ENCODE measurements at places on chromosomes 6 and 20. TPM values are rescaled to one million over a fixed set of nuclear protein-coding genes. Genes with fewer than 3 reads are reported as not detected.

GRCh38 chr20:17227219-17227575 is 357 bp downstream of the PCSK2 start:
- H3K27ac ChIP-seq, result no peak overlapping the region
- H3K4me1 ChIP-seq, result no peaks in the 10 kb centered on the region
- H3K27me3 ChIP-seq, result no peaks in the 10 kb centered on the region
- DNase-seq, result no peak
- no peak overlapping the region for H3K4me3 ChIP-seq

DNA sequence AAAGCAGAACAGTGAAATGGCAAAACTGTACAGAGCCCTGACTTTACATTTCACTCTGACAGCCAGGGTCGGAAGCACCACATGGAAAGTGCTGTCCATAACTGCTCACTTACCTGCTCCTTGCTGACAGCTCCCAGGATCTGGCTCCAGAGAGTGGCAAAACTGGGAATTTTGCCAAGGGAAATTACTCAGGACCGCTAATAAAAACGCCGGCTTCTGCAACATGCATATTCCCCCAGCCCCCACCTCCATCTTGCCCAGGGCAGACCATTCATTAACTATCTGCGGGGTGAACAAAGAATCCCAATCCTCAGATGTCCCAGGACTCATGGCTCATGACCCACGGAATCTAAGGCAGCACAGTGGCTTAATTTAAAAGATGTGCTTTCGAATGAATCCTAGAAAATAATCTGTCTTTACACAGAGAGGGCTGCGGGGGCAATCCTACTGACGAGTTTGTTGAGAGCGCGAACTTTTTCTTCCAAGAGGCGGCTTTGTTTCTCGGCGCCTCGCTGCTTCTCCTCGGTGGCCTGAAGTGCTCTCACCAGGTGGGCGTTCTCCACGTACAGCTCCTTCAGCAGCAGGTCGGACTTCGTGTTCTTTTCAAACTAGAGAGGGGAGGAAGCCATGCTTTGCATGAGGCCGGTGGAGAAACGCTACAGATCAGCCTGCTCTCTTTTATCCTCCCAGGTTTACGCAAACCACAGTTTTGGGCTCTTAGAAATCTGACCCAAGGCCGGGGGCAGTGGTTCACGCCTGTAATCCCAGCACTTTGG is 45.8 kb downstream of the GINS1 start:
- no peak for DNase-seq
- no peaks in the 10 kb centered on the region for H3K36me3 ChIP-seq
- H3K4me3 ChIP-seq, result no peak overlapping the region
- H3K4me1 ChIP-seq, result no peaks in the 10 kb centered on the region
- H3K27me3 ChIP-seq, result no peaks in the 10 kb centered on the region

DNA sequence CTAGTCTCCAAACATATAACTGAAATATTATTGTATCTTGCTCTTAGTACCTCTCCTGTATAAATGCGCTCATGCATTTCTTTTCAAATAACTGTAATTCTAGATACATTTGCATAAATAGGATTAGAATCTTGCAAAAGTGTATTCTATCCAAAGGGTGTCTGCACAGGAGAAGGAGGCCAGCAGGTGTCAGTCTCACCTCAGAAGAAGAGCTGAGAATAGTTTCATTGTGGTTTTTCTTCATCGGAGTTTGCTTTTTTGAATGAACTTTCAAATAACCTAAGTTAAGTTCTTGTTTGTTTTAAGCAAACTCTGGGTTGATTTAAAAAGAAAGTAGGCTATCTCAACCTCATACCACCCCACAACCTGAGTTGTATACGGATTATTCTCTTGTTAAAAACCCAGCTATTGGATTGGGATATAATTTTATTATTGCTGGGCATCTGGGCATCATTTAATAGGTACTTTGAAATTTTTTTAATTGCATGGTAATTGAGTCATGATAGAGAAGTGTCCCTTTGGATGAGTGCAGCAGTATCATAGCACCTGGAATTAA is 125.0 kb upstream of the MLIP start:
- H3K27me3 ChIP-seq, result no peaks in the 10 kb centered on the region
- DNase-seq, result peak; percentile 56
- H3K4me1 ChIP-seq, result no peaks in the 10 kb centered on the region
- H3K27ac ChIP-seq, result no peak overlapping the region

DNA sequence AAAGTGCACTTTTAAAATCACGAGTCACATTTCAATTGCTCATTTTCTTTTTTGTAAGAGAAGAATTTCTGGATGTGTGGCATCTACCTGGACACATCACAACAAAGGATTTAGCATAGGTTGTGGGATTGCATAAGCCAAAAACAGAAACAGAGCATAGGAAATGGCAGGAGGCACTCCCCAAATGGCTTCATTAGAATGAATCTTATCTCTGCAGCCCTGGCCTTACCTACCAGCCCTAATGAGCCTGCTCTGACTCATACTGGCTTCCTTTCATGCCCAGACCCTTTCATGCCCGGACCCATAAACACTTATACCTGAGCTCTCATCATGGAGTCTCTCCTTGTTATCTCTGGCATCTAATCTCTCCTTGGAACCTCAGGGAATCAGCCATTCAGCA is 23.9 kb upstream of the SPTLC3 start:
- H3K4me3 ChIP-seq, result no peak overlapping the region
- peak; percentile 47 for DNase-seq
- H3K27me3 ChIP-seq, result no peaks in the 10 kb centered on the region
- peak overlapping the region; percentile 18 for H3K27ac ChIP-seq
- H3K4me1 ChIP-seq, result peaks cover 17% of the 10 kb centered on the region

GRCh38 chr20:58215116-58215515 is 13.3 kb downstream of the ANKRD60 start:
- H3K27me3 ChIP-seq, result peaks cover 3% of the 10 kb centered on the region
- H3K36me3 ChIP-seq, result no peaks in the 10 kb centered on the region
- H3K4me3 ChIP-seq, result no peak overlapping the region
- H3K27ac ChIP-seq, result no peak overlapping the region
- H3K4me1 ChIP-seq, result no peaks in the 10 kb centered on the region
- no peak for DNase-seq

DNA sequence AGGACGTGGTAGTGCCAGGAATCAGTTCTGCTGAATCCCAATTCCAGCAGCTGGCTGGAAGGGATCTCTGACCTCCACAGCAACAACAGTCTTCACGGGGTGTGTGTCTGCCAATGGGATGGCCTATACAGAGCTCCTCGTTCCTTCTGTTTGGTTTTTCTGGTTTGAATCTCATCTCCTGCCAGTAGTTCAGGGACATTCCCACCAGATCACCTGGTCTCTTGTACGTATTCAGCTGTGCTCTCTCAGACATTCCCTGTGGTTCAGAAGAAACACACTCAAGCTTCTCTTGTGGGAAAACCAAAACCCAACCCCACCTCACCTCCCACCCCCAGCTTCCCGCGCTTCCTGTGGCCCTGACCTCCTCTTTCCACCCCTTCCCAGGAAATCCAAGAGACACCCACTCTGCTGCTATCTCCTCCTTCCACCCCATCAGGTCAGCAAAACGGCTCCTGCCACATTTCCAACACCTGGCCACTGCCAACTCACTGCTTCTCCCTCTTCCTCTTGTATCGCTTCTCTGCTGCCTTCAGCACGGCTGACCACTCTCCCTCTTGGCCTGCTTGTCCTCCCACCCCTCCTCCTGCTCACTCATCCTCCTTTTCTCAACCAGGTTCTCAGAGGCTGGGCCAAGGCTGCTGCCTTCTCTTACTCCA is 63.3 kb upstream of the PTGIS start:
- H3K4me3 ChIP-seq, result no peak overlapping the region
- no peaks in the 10 kb centered on the region for H3K27me3 ChIP-seq
- no peak for DNase-seq
- peaks cover 1% of the 10 kb centered on the region for H3K36me3 ChIP-seq
- H3K27ac ChIP-seq, result peak overlapping the region; percentile 55
- H3K4me1 ChIP-seq, result peaks cover 3% of the 10 kb centered on the region

GRCh38 chr20:36273414-36274180 is 32.5 kb upstream of the DLGAP4 start:
- no peaks in the 10 kb centered on the region for H3K36me3 ChIP-seq
- H3K27me3 ChIP-seq, result no peaks in the 10 kb centered on the region
- peak; percentile 56 for DNase-seq
- H3K4me3 ChIP-seq, result no peak overlapping the region
- no peaks in the 10 kb centered on the region for H3K4me1 ChIP-seq
- no peak overlapping the region for H3K27ac ChIP-seq

GRCh38 chr6:91926827-91927226 is 1340.0 kb upstream of the MAP3K7 start:
- no peak overlapping the region for H3K4me3 ChIP-seq
- H3K27ac ChIP-seq, result no peak overlapping the region
- DNase-seq, result no peak
- H3K36me3 ChIP-seq, result no peaks in the 10 kb centered on the region
- H3K4me1 ChIP-seq, result no peaks in the 10 kb centered on the region
- H3K27me3 ChIP-seq, result no peaks in the 10 kb centered on the region

GRCh38 chr20:14609328-14610221 is 272.2 kb upstream of the FLRT3 start:
- H3K36me3 ChIP-seq, result no peaks in the 10 kb centered on the region
- no peaks in the 10 kb centered on the region for H3K27me3 ChIP-seq
- peaks cover 37% of the 10 kb centered on the region for H3K4me1 ChIP-seq
- no peak overlapping the region for H3K4me3 ChIP-seq

DNA sequence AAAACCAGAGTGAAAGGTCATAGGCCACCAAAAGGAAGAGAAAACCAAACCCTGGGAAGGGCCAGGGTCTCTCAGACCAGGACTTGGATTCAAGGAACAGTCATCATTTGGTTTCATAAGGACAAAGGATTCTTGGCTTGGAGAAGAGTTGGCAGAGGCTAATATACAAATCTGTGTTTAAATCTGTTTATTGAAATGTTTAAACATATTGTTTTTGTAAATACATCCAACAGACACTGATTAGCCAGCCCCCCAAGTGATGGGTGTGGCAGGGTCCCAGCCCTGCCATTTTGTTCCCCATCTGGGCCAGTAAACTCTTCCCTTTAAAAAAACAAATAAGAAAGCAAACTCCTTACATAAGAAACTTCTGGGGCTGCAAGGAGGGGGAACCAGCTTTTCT is 6.1 kb upstream of the ZNF831 start:
- no peak overlapping the region for H3K27ac ChIP-seq
- peaks cover 6% of the 10 kb centered on the region for H3K4me1 ChIP-seq
- no peak for DNase-seq
- no peaks in the 10 kb centered on the region for H3K36me3 ChIP-seq
- H3K4me3 ChIP-seq, result no peak overlapping the region
- no peaks in the 10 kb centered on the region for H3K27me3 ChIP-seq

DNA sequence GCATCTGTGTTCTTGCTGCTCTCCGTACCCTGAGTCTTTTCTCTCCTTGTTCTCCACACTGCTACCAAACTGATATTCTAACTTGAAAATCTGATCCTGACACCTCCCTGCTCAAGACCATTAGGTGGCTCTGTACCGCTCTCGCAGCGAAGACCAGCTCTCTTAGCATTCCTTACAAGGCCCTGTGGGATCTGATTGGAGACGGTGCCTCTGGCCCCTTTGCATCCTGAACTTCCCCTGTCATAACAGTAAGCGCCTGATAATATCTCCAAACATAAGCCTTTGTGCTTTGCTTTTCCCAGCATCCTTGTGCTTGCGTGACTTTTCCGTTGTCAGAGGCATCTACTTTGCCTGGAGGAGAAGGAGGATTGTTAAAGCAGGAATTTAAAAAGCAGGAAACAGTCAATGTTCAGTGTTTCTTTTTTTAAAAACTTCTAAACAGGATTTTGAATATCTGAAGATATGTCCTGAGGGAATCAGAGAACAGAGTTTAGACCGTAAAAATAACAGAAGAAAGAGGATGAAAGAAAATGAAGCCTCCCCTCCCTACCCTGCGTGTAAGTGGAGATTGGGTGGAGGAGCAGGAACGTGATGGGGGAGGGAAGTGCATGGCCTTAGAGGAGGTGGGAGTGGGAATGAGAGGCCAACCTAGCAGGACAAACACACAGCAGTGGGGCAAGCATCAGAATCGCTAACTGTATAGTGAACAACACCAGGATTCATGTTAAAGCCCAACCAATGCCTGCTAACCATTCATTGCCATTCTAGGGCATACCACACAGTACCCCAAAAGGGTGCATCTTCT is 89.2 kb upstream of the STMND1 start:
- no peak overlapping the region for H3K27ac ChIP-seq
- H3K4me1 ChIP-seq, result no peaks in the 10 kb centered on the region
- no peak overlapping the region for H3K4me3 ChIP-seq
- no peaks in the 10 kb centered on the region for H3K27me3 ChIP-seq

DNA sequence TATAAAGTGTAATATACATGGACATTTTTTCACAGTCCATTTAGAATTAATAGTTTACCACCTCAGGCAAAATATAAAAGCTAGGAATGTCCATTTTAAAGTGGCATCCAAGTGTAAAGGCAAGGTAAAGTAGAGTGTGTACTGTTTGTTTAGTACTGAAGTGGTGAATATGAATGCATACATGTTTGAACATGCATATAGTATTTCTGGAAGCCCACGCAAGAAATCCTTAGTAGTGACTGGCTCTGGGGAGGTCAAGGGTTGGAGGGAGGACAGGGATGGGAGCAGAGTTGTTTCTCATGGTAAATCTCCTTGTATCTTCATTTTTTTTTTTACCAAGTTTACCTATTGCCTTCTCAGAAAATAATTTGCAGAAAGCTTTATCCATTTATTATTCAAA is 129.2 kb downstream of the UNC5CL start:
- H3K27ac ChIP-seq, result no peak overlapping the region
- H3K4me3 ChIP-seq, result no peak overlapping the region
- H3K36me3 ChIP-seq, result no peaks in the 10 kb centered on the region
- H3K27me3 ChIP-seq, result no peaks in the 10 kb centered on the region

GRCh38 chr6:143743301-143744166 is 65.8 kb downstream of the PHACTR2 start:
- H3K4me1 ChIP-seq, result peaks cover 62% of the 10 kb centered on the region
- no peak overlapping the region for H3K4me3 ChIP-seq
- H3K27me3 ChIP-seq, result no peaks in the 10 kb centered on the region
- H3K27ac ChIP-seq, result peak overlapping the region; percentile 95

- peaks cover 4% of the 10 kb centered on the region for H3K4me1 ChIP-seq
- no peak overlapping the region for H3K27ac ChIP-seq
- DNase-seq, result no peak
- no peak overlapping the region for H3K4me3 ChIP-seq
- H3K27me3 ChIP-seq, result no peaks in the 10 kb centered on the region
Observed at GRCh38 chr6:168506460-168506859, 65.5 kb downstream of the SMOC2 start.

GRCh38 chr20:43971267-43971666 is 56.6 kb downstream of the TOX2 start:
- DNase-seq, result peak; percentile 21
- H3K4me1 ChIP-seq, result no peaks in the 10 kb centered on the region
- no peak overlapping the region for H3K4me3 ChIP-seq
- no peaks in the 10 kb centered on the region for H3K36me3 ChIP-seq
- no peaks in the 10 kb centered on the region for H3K27me3 ChIP-seq

GRCh38 chr6:169766921-169767736 is 15.7 kb downstream of the ERMARD start:
- H3K4me1 ChIP-seq, result no peaks in the 10 kb centered on the region

- H3K36me3 ChIP-seq, result no peaks in the 10 kb centered on the region
- DNase-seq, result no peak
- no peak overlapping the region for H3K27ac ChIP-seq
- no peak overlapping the region for H3K4me3 ChIP-seq
- H3K4me1 ChIP-seq, result no peaks in the 10 kb centered on the region
- H3K27me3 ChIP-seq, result no peaks in the 10 kb centered on the region
Observed at GRCh38 chr6:51139950-51140385, 321.3 kb downstream of the TFAP2B start.

- no peaks in the 10 kb centered on the region for H3K36me3 ChIP-seq
- H3K4me3 ChIP-seq, result no peak overlapping the region
- H3K27me3 ChIP-seq, result no peaks in the 10 kb centered on the region
- H3K4me1 ChIP-seq, result no peaks in the 10 kb centered on the region
- no peak overlapping the region for H3K27ac ChIP-seq
- no peak for DNase-seq
Observed at GRCh38 chr6:85771925-85772430, 129.3 kb upstream of the SYNCRIP start.

Gene ESF1
- total RNA-seq, result 21.3 TPM

Gene HLA-DQA1
- total RNA-seq, result not detected

Gene MUC22
- total RNA-seq, result not detected

Gene EYA2
- total RNA-seq, result 0.30 TPM

Gene MYLIP
- total RNA-seq, result 48.1 TPM

Gene BPI
- total RNA-seq, result not detected

Gene TRIM31
- 0.74 TPM for total RNA-seq

Gene TMEM244
- total RNA-seq, result not detected
